ENCODE measurements at places on chromosomes 5 and 9.

DNA sequence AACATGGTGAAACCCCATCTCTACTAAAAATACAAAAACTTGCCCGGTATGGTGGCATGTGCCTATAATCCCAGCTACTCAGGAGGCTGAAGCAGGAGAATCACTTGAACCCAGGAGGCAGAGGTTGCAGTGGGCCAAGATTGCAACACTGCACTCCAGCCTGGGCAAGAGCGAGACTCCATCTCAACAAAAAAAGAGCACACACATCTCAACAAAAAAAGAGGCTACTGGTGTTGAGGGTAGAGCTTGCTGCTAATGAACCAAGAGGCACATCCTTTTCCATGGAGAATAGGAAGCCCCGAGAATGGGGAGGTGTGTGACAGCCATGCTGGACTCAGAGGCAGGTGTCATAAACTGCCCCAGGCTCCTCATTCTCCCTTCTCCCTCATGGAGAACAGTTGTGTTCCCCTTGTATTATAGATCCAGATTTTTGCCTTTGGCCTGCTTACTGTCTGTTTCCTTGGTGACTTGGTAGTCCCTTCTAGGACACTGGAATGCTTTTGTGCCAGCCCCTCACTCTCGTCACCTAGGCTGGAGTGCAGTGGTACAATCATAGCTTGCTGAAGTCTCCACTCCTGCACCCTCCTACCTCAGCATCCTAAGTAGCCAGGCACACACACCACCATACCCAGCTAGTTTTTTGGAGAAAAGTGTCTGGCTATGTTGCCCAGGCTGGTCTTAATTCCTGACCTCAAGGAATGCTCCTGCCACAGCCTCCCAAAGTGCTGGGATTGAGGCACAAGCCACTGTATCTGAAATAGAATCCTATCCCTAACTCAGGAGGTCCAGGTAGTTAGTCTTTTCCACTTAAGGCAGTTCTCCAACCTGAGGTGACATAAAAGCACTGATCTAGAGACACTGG, 5.1 kb downstream of the RPL12 start:
- no peak for DNase-seq

GRCh38 chr5:89929173-89929572, 480.4 kb downstream of the CETN3 start:
- DNase-seq = no peak

- DNase-seq = no peak
Measured at GRCh38 chr9:132035679-132036078, 44.0 kb downstream of the MED27 start.

- DNase-seq = no peak
Measured at GRCh38 chr5:126723643-126724042, 53.3 kb upstream of the LMNB1 start.

- no peak for DNase-seq
Measured at GRCh38 chr9:121783521-121784507, 132.4 kb downstream of the DAB2IP start.

GRCh38 chr5:24005384-24005783, 498.0 kb downstream of the PRDM9 start:
- DNase-seq = no peak

DNA sequence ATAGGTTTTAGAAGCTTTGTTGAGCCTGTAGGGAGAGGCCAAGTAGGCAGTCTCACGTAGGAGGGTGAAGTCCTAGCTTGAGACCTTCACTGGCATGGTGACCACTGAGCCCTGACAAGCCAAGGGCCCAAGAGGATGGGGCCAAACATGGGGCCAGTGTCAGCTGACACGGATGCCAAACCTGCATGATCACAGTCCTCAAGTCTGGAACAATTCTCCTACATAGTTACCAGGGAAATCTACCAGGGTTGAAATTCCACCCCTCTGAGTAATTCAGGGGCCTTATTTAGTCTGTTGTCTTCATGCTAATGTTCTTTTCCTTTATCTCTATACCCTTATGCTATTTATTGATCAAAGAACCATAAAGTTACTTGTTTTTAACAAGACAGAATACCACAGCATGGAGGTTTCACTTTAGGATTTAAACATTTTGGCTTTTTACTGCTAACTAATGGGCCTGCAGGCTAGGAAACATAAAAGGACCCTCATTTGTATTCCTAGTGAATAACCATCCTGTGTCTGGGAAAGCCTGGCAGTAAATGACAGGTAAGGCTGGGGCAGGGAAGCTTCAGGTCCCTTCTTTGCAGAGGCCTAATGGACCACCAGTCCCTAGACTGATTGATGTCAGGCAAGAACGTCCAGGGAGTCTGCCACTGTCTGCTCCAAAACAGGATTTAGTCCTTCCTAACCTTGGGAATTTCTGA, 140.8 kb downstream of the FGF1 start:
- DNase-seq = no peak

- DNase-seq = no peak
Measured at GRCh38 chr9:131302244-131303075, 12.9 kb downstream of the PLPP7 start.

GRCh38 chr9:86641970-86642369, 287.8 kb upstream of the TUT7 start:
- no peak for DNase-seq

DNA sequence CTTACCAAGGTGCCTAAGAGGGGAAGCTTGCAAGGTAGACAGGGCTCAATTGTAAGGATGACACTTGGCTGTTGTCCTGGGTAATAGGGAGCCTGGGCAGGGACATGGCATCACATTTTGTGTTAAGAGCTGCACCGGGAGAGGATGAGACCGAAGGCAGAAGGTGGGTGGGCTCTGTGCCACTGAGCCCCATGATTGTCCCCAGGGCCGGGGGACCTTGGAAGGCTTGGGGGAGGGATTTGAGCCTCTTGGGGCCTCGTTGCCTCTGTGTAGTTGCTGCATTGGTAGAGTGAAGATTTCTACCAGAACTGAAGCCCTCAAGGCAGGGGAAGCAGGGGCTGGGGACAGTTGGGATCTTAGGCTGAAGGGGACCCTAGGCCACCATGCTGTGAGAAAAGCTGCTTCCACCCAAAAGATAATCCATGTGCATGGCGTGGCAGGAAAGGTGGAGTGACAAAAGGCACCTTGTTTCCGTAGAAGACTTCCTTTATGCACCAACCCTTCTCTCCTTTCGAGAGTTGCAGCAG, 11.9 kb downstream of the FGF18 start:
- no peak for DNase-seq

- DNase-seq = peak; percentile 0
Measured at GRCh38 chr5:51465165-51465564, 81.9 kb downstream of the ISL1 start.

GRCh38 chr5:148829734-148830133, 3.3 kb downstream of the ADRB2 start:
- no peak for DNase-seq

DNA sequence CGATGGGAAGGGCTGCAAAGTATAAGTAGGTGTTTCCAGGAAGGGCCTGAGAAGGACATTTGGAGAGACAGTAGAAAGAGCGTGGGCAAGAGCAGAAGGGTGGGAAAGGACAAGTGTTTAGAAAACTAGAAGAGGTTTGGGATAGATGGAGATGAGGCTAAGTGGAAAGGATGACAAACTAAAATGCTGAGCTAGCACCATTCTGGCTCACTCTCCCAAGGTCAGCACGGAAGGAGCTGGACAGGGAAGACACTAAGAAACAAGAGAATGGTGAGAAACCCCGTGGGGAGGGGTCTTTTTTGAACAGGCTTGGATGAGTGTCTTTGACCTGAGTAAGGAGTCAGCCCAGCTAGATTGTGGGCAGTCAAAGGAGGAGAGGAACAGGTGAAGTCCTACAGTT, 286.0 kb downstream of the CDK5RAP2 start:
- no peak for DNase-seq

DNA sequence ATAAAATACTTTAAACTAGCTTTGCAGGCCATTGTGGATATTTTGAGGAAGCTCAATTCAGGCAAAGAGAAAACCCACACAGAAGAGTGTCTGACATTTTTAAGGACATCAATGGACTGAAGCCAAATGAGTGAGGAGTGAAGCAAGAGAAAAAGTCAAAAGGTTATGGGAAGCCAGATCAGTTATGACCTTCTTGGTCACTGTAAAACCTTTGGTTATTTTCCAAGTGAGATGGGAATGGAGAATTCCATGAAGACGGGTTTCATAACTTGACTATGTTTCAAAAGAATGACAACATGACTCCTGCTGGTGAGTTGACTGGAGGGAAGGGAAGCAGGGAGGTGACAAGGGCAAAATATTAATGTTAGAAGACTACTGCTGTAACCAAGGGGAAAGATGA, 585.2 kb downstream of the EFNA5 start:
- no peak for DNase-seq

GRCh38 chr5:3324421-3325101, 271.1 kb upstream of the IRX1 start:
- DNase-seq = no peak

- DNase-seq = no peak
Measured at GRCh38 chr9:136793086-136793946, 2.2 kb downstream of the TMEM141 start.

GRCh38 chr5:113178073-113178779, 201.6 kb downstream of the DCP2 start:
- DNase-seq = no peak

DNA sequence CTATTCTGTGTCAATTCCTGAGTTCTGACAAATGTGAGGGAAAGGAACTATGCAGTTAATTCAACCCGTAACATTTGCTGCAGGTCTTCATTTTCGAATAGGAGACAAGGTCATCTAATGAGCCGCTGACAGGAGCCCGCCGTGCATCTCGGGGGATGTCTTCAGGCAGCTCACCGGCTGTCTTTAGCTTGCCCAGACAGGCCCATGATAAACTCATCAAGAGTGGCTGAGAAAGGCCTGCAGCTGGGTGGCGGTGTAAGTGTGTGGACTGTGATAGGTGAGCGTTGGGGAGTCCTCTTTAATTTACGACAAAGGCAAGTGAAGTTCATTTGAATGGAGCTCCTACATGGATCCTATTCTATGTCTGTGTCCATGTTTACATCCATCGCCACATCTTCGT, 190.5 kb downstream of the ADCY2 start:
- DNase-seq = no peak

- DNase-seq = no peak
Measured at GRCh38 chr5:25427240-25427639, 782.5 kb upstream of the CDH10 start.

DNA sequence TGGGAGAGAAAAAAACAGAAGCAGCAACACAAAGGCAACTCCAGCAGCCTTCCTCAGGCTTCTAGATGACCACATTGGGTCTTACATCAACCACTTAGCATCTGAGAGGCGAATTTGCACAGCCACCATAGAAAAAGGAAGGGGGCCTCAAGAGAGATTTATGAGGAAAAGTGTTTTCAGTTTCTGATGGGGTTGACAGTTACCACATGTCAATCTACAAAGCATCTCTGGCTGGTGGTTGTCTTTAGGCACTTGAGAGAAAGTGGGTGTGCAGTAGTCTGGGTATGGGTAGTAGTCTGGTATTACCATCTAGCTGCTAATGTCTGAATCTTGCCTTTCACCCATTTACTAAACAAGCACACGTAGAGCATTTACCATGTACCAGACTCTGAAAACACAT, 137.5 kb downstream of the BAAT start:
- no peak for DNase-seq

GRCh38 chr9:18447131-18447530, 26.8 kb upstream of the ADAMTSL1 start:
- DNase-seq = peak; percentile 46

GRCh38 chr5:103327893-103328292, 69.3 kb downstream of the MACIR start:
- no peak for DNase-seq

DNA sequence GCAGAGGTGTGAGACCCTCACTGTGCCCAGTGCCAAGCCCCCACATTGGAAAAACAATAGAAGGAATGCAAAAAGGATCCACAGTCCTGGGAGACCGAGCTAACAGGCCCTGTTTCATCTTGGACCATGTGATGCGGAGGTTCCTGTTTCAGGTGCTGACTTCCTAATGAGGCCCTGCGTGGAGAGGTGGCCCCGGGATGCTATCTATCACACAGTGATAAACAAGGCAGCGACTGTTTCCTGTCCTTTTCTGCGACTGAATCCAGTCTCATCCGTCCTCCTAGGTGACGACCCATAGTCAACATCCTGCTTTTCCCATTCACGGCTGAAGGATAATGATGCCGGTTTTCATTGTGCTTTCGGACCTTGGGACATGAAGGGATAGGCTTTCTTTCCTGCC, 56.4 kb upstream of the BOD1 start:
- DNase-seq = no peak

DNA sequence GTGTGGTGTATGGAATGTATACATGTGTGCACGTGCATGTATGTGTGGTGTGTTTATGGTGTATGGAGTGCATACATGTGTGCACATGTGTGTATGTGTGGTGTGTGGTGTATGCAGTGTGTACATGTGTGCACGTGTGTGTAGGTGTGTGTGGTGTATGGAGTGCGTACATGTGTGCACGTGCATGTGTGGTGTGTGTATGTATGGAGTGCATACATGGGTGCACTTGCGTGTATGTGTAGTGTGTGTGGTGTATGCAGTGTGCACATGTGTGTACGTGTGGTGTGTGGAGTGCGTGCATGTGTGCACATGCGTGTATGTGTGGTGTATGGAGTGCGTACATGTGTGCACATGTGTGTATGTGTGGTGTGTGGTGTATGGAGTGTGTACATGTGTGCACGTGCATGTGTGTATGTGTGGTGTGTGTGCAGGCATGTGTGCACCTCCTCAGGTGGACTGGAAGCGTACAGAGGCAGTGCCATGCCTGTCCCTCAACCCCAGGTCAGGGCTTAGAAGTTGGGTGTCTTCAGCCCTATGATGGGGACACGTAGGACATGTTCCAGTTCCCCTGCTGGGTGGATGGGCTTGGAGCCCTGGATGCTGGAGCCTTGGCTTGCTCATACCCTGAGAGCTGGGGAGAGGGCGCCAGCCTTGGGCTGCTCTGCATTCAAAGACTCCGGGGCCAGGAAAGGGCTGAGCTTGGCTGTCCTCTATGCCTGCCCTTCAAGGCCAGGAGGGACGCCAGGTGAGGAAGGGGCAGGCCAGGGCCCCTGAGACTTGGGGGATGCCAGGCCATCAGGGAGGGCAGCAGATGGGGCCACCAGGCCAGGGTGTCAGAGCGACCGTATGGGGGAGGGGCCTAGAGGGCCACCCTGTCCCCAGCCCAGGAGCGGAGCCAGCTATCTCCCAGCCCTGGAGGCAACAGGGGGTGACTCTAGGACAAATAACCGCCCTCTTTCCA, 12.2 kb downstream of the MYMK start:
- DNase-seq = no peak

GRCh38 chr5:2196989-2197619, 314.4 kb upstream of the IRX4 start:
- no peak for DNase-seq

GRCh38 chr9:127937388-127938297, at the start of gene DPM2:
Gene DPM2, minus strand, starts transcription at chr9:127937854. Its CDS starts 34 bp downstream, at chr9:127937820.
- peak; percentile 86 for DNase-seq

DNA sequence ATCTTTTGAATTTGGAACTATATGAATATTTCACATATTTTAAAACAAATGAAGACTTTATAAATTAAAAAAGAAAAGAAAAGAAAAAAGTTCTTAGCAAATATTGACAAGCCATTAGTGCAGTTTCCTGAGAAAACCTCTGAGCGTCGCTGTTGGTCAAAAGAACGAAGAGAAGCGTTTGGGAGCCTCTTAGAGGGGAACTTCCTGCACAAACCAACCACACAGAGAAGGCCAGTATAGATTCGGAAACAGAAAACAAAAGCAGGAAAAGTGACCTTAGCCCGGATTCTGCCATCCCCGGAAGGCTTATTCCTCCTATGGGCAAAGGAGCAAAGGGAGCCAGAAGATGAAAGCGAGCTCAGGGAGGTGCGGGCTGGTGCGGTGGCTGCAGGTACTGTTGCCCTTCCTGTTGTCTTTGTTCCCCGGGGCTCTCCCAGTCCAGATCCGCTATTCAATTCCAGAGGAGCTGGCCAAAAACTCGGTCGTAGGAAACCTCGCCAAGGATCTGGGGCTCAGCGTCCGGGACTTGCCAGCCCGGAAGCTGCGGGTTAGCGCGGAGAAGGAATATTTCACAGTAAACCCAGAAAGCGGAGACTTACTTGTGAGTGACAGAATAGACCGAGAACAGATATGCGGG, at the start of gene PCDHGB2:
TSS of gene PCDHGB2 (plus strand) at position 205 of the 637 bp plus-strand sequence. CDS start at position 347, 142 bp downstream.
- DNase-seq = no peak

Measured in midbrain (tissue), 1 donor.